Esophagus mucosa (tissue), 1 donor: ENCODE measurements at places on chromosomes 16 and 17.

- ATAC-seq: no peak
Observed at GRCh38 chr17:82950525-82951102, 110.8 kb upstream of the ZNF750 start.

- no peak for ATAC-seq
Observed at GRCh38 chr16:65888201-65888600, 478.3 kb upstream of the CDH5 start.

DNA sequence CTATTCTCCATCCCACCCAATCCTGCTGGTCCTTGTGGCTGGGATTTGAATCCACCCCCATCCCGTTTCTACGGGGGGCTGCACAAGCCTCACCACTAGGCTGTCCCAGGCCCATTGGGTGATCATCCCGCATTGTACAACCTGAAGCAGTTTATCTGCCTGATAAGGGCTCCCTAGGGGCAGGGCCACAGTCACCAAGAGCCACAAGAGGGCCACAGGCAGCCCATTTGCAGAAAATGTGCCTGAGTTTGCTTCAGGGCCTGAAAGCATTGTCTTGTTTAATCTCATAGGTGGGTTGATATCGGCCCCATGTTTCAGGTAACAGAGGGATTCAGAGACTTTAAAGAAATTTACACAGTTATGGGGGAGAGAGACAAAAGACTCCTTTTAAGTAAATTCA is 245.0 kb downstream of the CPPED1 start:
- no peak for ATAC-seq

DNA sequence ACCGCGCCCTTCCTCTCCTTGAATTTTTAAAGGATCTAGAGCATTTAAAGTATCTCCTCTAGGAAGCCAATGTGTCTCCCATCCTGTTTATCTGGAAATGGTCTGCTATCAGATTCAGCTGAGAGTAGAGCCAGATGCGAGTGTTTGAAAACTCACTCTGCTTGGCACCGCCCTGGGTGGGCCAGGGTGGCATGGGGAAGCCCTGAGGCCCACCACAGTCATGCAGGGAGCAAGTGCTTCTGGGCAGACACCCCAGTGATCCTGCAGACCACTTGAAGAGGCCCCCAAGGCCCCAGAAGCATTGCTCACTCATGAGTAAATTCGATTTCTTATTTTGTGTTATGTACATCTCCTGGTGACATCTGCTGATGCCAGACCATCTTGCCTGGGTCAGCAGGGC is 8.7 kb upstream of the CACNG4 start:
- ATAC-seq: no peak

DNA sequence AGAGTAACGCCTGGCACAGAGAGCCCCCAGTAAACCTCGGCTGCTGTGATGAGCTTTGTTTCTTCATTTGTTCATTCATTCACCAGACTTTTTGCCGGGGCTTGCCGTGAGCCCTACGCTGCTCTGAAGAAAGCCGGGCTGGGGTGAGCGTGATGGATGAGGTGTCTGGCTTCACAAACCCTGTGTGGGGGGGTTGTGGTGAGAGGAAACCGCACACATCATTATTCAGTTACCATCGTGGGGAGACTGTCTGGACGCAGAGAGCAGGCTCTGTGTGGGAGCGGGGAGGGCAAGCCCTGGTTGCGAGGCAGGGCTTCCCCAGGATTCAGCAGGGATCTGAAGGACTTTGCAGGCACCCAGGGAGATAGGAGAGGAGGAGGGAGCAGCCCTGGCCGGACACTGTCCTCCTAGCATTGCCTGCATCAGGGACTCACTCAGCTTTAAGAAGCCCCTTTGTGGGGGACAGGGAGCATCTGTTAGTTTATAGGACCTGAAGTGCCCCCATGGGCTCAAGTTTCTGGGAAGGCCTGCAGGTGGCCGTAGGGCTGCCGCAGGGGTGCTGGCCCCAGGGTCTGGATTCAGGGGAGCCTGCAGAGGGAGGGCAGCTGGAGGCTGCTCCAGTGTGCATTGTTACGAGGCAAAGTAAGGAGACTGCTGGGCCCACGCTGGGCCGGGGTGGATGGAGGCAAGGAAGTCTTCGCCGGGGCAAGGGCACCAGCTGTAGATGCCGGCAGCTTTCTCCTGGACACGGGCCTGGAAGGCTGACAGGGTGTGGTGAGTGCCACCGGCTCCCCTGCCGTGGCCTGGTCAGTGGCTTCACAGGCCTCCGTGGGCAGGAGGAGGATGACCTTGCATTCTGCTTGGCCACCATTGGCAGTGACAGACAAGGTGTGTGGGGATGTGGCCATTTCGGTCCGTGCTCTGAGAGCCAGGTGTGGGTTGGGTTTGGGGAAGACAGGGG is 334.5 kb downstream of the SEC14L1 start:
- ATAC-seq: no peak
